ENCODE measurements at places on chromosomes 3 and 15.

GRCh38 chr3:182637350-182638110, 155.8 kb upstream of the ATP11B start:
- no peak for DNase-seq

DNA sequence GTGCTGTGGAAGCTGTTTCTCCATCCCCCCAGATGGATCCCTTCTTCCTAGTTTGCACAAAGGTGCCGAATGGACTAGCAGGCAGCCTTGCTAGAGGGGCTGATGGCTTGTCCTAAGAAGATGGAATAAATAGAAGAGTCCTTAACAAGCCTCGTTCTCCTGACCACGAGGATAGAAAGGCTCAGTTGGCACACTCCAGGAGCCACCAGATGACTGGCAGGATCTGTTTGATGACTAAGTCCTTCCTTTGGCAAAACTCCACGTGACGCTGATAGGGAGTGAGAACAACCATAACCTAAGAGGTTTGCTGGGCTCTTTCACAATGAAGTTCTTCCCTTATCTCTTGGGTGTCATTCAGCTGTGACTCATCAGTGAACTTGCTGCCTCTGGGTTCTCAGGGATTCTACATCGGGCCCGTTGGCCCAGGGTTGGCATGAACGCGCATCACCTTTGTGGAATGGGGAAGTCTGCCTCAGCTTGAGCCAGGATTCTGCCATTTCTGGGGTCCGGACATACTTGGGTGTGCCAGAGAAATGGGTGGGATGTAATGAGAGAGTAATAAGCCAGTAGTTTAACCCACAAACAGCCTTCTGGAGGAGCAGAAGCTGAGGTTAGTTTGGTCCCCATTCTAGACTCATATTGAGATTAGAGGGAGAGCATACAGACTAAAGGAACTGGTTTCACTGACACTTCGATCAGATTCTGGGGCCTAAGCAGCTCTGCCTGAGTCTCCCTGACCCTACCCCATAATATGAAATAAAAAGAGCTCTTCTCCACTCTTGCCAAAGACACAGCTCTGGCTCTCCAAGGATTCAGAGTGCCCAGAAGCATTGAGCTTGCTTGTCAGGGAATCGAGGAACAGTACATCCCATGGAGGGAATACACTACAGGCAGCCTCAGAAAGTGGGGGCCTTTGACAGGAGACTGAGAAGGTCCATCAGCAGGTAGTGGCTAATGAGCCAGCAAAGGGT, 2.0 kb upstream of the MELTF start:
- DNase-seq = no peak

DNA sequence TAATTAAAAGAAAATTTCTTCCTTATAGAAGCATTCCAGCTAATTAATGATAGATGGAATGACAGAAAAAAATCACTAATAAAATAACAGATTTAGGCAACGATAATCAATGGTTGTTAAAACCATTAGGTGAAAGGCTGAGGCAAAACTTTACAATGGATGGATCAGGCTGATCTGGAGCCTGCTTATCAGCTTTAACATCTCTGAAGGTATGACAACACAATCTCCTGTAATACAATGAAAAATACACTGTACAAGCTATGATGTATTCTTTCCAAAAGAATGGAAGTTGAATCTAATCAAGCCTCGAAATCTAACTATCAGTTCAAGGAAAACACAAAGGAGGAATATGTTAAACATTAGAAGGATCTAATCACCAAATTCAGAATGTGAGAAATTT, 39.3 kb downstream of the EMC4 start:
- DNase-seq = no peak

DNA sequence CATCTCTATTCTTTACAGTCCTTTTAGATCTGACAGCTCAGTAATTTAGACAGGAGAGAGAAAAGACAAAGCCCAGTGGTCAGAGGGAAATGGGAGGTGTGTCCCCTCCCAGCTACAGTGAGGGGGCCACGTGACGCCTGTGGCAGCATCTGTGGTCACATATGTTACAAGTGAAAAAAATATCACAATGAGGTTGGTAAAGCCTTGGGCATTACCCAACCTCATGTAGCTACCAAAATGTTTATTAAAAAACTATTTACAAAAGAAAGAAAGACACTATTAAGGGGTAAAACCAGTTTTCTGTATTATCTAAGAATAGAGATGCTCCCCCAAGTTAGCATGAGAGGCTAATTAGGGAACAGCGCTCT, 42.9 kb upstream of the PLCL2 start:
- DNase-seq = no peak

- DNase-seq = no peak
Measured at GRCh38 chr15:88022716-88023115, 233.8 kb downstream of the NTRK3 start.

GRCh38 chr3:188026191-188026968, 127.6 kb upstream of the LPP start:
- DNase-seq = no peak

GRCh38 chr15:58247855-58248842, 110.0 kb downstream of the AQP9 start:
- DNase-seq = no peak

DNA sequence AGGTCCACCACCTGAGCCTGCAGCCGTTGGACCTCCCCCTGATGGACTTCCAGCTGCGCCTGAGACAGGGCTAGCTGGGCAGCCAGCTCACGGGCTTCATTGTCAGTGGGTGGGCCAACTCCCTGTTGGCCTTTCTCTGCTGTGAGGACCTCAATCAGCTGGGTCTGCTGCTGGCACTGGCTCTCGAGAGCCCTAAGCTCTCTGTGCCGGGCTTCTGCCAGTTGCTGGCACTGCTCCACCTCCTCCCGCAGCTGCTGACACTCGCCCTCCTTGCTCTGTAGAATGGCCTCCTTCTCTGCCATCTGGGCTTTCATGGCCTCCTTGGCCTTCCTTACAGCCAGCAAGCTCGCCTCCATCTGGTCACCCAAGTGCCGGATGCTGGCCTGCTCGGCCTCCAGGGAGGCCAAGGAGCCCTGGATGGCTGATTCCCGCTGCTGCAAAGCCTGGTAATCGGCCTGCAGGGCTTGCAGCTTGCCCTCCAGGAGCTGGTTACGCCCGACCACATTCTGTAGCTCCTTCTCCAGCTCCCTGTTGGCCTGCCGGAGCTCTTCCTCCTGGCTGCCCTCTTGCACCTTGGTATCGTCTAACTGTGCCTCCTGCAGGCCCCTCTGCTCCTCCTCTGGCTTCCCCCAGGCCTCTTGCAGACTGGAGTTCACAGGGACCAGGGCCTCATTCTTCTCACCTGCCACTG, 23.8 kb downstream of the CXCR6 start:
- no peak for DNase-seq

GRCh38 chr15:58179741-58180381, 41.7 kb downstream of the AQP9 start:
- DNase-seq = no peak

DNA sequence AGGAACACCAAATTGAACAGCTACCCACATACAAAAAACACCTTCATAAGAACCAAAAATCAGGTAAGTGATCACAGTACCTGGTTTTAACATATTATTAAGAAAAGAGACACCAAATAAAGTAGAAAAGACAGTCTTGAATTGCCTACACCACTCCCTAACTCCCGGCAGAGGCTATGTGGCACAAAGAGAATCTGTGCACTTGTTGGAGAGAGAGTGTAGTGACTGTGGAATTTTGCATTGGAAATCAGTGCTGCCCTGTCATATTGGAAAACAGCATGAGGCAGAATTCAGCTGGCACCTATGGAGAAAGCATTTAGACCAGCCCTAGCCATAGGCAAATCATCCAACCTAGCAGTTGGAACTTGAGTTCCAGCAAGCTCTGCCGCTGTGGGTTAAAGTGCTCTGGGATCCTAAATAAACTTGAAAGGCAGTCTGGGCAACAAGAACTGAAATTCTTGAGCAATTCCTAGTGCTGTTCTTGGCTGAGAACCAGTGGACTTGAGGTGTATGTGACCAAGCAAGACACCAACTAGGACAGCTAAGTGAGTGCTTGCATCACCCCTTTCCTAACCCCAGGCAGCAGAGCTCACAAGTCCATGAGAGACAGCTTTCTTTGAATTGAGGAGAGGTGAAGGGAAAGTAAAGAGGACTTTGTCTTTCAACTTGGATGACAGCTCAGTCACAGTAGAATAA, 969.6 kb upstream of the ALCAM start:
- DNase-seq = no peak

DNA sequence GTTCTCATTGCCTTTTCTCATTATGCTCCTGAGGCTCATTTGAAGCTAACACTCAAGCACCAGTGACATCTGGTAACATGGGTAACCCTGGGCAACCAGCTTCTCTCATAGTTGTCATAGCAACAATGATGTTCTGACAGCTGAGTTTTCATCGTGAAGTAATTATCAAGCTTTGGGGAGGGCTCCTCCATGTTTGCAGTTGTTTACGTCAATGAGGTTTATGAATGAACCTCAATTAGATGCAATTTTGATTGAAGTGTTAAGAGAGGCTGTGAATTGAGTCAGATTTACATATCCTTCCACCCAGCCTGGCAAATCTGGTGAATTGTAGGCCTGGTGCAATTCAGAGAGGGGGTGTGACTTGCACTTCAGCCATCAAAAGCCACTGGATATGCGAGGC, 119.3 kb upstream of the CHD2 start:
- no peak for DNase-seq

All from stimulated activated CD4-positive, alpha-beta T cell treated with anti-CD3 and anti-CD28 coated beads, Interleukin-1b, Interleukin-23, amount 100 ng/mL, for 1 hour (primary cell).